ENCODE measurements at places on chromosomes 2 and 18.

DNA sequence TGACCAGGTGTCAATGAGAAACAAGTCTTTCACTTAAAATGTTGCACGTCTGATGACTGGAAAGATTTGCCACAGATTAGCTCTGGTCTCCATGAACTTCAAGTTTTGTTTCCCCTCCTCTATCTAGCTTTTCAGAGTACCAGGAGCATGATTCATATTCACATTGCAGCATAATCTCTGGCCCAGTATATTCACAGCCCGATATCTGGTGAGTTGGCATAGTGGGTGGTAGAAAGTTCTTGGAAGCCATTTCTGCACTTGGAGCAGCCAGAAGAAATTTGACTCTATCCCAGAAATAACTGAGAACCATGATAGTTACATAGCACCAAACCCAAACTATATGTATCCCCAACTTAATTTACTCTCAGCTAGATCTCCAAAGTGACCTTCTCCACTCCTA lies 503.9 kb downstream of the PID1 start:
- DNase-seq = peak; percentile 38

GRCh38 chr2:155498106-155498505 lies 799.6 kb downstream of the KCNJ3 start:
- no peak for DNase-seq

DNA sequence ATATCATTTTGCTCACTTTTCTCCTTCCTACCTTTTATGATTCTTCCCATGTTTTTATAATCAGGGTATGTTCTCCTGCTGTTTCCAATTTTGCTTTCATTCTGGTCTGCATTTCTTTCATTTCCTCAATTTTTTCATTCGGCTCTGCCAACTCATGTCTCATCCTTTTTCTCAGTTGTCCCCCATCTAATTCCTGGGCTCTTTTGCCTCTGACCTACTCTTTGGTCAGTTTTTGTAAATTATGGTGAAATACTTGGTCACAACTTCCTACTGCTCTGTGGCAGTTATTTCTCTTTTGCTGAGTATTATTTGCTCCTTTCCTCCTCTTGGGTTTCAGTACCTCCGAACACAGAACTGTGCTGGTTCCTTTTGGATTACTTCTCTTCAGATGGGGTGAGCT lies 27.5 kb downstream of the MYO7B start:
- no peak for DNase-seq

DNA sequence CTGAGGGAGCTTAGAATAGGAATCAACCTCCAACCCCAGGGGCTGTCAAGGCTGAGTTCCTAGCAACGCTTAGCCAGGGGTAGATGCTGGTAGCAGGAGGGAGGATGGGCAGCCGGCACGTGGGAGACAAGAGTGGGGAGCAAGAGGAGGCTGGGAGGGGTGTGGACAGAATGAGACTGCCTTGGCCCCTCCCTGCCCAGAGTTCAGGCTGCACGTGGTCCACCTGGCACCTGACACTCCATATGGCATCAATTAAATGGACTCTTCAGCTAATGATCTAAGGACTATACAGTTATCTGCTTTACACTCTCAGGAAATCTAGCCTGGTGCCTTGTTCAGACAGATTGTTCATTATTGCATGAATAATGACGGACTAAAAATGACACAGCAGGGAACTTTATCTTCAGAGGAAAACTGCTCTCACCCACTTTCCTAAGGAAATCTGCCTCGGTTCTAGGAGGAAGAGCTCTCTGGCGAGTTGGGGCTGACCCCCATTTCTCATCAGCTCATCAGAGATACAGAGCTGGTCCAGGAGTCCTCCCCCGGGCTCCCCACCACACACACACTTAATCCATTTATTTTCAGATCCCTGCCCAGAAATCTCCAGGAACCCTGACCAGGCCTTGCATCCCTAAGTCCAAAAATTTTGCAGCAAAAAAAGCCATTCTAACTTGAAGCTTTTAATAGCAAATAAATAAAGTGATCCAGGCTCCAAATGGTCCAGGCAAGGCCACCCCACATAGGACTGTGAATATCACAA lies 102.1 kb upstream of the CDC42EP3 start:
- no peak for DNase-seq

DNA sequence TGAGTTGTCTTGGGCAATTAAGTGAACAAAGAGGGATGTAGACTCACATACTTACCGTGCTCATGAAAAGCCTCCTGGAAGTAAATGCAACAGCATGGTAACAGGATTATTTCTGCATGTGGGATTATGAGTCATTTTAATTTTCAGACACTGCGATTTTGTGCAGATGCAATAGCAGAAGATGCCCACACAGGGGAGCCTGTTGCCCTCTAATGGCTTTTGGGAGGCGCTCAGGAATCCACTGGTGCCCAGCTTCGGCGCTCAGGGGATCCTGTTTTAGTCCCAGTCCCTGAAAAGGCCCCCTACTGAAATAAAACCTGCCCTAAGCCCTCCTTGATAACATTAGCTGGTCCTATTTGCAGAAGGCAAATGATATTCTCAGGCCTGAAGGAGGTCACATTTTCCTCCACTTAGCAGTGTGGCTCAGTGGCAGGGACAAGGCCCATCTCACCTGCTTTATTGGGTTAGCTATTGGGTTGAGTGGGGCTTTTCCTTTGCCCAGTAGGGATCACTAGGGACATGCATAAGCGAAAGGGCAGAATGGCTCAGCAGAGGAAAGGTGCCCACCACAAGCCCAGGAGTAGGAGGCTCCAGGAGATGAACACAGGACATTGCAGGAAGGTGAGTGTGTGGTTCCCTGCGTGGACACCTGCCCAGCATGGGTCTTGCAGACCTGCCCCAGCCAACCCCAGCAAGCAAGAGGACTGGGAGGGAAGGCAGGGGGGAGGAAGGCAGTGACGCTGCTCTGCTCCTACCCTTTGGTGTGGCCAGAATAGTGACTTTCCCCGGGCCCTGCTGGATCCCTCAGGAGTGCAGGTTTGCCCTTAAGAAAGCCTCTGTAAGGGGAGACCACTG lies 26.5 kb upstream of the KCNS3 start:
- DNase-seq = peak; percentile 71

GRCh38 chr2:132557694-132558093 lies 112.3 kb downstream of the LYPD1 start:
- DNase-seq = no peak

DNA sequence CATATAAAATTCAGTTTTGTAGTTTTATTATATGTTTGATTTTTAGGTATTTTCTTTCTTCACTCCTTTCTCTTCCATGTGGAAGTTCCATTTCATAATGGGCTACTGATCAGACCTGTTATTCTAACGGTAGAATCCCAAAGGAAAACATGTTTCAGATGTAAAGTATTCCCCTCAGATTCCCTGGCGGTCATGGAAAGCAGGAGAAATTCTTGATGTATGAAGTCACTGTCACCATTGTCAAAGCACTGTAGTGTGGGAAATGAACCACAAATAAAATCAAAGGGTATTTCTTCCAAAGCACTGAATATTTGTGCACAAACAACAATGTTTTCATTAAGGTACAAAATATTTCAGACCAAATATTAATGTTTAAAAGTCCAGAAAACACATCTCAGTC lies 237.3 kb upstream of the KLHL14 start:
- DNase-seq = peak; percentile 38

DNA sequence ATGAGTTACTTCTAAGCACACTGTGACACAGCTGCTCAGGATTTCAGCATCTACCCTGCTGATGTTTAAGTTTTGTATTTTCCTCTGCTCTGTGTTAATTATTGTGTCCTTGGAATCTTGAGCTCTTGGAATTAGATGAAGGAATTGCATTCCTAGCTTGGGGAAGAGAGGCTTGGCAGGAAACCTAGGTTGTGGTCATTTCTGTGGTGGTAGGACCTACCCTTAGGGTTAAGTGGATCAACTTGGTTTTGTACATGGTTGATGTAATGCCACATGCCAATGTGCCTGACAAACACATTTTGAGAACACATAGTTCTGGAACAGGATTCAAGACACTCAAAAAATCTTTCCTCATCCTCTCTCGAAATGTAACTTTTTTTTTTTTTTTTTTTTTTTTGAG lies 264.5 kb upstream of the MEX3C start:
- no peak for DNase-seq

GRCh38 chr2:60465736-60466135 lies 87.7 kb downstream of the BCL11A start:
- DNase-seq = no peak

GRCh38 chr18:49585781-49586663 lies 24.2 kb downstream of the LIPG start:
- DNase-seq = no peak

DNA sequence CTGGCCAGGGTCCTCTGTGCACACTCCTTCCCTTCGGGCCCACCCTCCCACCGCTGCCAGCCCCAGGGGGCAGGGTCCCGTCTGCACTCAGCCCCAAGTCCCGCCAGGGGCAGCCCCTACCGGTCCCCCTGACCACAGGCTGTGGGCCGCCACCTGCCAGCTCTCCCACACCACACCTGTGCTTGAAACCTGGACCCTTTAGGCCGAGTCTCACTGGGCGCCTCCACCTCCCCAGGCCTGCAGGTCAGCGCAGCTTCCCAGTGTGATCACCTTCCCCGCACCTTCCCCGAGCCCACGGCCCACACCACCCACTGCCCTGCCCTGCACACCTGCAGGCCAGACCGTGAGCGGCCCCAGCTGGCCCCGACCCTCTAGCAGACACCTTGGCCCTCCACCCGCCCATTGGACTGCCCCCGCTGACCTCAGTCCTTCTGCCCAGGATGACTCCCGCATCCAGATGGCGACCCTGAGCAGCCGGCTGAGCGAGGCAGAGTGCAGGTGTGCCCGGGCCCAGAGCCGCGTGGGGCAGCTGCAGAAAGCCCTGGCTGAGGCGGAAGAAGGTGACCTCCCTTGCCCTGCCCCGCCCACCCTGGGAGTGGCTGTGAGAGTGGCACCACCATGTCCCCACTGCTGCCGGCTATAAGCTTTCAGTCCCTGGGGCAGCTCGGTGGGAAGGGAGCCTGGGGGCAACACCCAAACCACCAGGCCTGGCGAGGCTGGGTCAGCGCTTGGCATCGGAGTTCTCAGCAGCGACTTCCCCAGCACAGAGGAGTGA lies 31.3 kb upstream of the SNED1 start:
- no peak for DNase-seq

Measured in fibroblast of skin of right quadriceps (primary cell).